ENCODE measurements at places on chromosomes 2 and 18.

- no peak for DNase-seq
Measured at GRCh38 chr2:174766271-174766670, 2.0 kb upstream of the CHRNA1 start.

GRCh38 chr2:71070294-71071093, 2.0 kb downstream of the NAGK start:
- DNase-seq: peak; percentile 34

GRCh38 chr18:11047817-11048216, 101.6 kb downstream of the PIEZO2 start:
- no peak for DNase-seq

GRCh38 chr18:61583548-61583947, 250.3 kb downstream of the CDH20 start:
- DNase-seq: no peak

GRCh38 chr2:178395941-178396570, 54.9 kb downstream of the PRKRA start:
- DNase-seq: no peak

DNA sequence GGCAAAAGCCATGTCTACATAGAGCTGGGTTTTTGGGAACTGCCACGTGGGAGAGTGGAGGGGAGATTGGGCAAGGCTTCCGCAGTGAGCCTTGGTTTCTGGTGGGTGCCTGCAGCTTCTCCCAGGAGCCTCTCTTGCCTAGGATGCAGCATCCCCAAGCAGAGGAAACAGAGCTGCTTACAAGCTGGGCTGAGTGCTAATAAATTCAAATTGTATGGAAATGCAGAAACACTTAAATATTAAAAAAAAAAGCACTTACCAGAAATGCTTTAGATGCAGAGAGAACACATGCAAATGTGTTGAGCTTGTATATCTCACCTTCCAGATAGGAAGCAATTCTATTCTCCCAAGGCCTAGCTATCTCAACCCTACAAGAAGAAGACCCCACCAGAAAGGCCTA, 96.0 kb upstream of the ST3GAL5 start:
- no peak for DNase-seq

- DNase-seq: peak; percentile 76
Measured at GRCh38 chr2:188978291-188979081, 4.3 kb downstream of the COL3A1 start.

GRCh38 chr18:23591011-23591410, 4.7 kb upstream of the NPC1 start:
- DNase-seq: peak; percentile 20

- DNase-seq: no peak
Measured at GRCh38 chr2:224626735-224627134, 41.6 kb upstream of the CUL3 start.
